HT1080 (cell line): ENCODE measurements at places on chromosomes 2 and 18.

- DNase-seq, result no peak
These were observed 19.9 kb downstream of the TRAPPC12 start for GRCh38 chr2:3399381-3399780.

- DNase-seq, result no peak
These were observed 17.9 kb upstream of the SDC1 start for GRCh38 chr2:20242727-20243377.

- no peak for DNase-seq
These were observed 48.4 kb upstream of the STAM2 start for GRCh38 chr2:152223977-152224376.

GRCh38 chr2:159933727-159934049, 128.7 kb downstream of the PLA2R1 start:
- no peak for DNase-seq

DNA sequence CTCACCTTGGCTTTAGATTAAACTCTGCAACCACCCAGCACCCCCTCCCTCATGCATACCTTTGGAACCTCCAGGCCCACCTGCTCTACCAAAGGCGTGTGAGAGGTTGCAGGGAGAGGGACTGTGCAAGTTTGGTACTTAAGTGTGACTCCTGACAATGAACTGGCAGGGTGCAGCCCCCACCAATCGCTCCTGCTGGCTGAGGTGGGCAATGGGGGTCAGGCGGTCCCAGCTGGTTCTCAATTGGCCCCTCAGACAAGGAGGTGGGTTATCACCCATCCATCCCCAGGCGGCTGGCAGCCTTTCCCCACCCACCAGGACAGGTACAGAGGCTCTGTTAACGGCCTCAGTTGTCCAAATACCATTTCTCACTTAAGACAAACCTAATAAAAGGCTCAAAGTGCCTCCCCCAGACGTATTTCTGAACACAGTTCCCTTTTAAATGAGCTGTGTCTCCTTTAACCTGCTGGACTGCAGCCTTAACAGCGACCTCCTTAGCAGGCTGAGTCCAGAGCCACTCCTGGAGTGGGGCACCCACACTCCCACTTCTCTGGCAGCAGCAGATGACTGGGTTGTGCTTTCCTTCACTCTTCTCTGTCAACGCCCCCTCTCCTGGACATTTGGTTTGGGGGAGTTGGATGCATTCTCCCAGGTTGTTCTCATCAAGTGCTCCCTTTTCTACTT, 169.2 kb upstream of the SMAD2 start:
- DNase-seq, result no peak

DNA sequence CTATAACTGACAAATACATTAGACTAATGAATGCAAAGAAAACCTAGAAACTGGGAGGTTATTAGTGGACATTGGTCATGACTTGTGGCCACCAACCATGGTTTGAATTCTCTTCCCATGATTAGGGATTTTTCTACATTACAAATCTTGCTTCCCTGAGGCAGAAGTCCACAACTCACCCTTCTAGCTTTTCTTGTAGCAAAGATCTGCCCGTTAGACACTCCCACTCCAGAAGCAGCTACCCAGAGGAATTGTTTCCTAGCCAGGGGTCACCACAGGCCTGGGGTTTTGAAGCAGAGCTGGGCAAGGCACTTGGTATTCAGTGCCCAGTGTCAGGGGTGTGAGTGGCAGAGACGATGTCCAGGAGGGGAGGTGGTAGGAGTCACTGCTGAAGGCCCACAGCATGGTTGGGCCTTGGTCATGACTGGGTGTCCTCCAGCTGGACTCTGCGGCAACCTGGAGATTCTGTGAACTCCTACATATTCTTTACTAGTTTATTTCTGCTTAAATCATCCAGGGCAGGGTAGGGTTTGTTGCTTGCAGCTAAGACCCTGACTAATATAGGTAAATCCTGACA, 54.9 kb downstream of the ACTR2 start:
- DNase-seq, result no peak

- no peak for DNase-seq
These were observed 167.7 kb upstream of the SLC14A2 start for GRCh38 chr18:45447355-45448265.

DNA sequence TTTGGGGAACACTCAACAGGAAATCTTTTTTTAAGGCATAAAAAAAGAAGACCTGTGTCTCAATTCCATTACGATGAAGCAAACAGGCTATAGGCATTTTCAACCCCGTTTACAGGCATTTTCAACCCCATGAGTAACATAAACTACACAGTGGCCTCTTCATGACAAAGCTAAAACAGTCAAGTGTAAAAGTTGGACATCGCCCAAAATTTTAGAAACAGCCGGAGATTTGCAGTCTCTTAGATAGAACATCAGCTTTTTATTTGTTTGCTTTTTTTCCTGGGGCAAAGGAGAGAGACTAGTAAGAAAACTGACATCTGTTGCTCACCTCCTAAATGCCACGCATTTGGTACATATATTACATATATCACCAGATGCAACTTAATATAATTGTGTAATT, 173.7 kb downstream of the CMPK2 start:
- no peak for DNase-seq

GRCh38 chr2:226351711-226352110, 447.9 kb downstream of the IRS1 start:
- no peak for DNase-seq

DNA sequence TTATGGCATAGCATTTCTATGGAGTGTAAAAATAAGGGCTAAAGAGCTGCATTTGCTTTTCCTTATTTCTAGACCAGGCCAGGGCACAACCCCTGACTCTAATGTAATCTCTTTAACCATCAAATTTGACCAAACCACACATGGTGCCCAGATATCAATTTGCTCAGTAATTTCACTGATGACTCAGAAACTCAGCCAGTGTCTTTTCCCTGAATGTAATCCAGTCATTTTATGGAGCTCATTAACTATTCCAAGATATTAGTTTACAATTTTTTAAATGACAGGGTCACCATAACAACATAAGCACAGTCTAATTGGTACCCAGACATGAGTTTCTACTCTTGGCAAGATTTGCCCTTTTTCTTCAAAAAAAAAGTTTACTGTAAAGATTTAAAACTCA, 270.8 kb upstream of the AGAP1 start:
- DNase-seq, result no peak

DNA sequence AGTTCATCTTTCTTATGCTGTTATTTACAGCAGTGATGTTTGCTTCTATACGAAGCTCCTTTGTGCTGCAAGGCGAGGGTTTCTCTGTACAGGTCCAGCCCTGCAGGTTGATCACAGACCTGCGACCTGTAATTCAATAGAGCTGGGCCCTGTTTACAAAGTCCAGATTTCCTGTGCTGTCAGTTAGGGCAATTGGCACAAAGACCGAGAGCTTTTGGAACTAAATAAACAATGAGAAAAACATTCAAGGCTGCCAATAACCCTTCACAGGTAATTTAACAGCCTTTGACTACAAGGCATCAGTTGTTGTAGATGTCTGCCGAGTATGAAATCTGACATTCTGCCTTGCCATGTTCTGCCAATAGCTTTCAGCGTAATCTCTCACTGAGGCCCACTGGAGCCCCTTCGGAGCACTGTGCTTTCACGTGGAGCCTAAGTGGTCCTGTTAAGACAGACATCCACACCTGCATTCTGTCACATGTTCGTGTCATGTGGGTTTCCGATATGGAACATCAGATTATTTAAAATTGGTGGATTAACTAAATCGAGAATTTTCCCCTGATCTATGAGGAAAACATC, 232.5 kb downstream of the PTGR3 start:
- no peak for DNase-seq

GRCh38 chr2:30847329-30847728, 40.1 kb upstream of the CAPN13 start:
- DNase-seq, result no peak

GRCh38 chr2:44143701-44144100, 25.0 kb upstream of the PPM1B start:
- DNase-seq, result no peak

- peak; percentile 42 for DNase-seq
These were observed at the start of gene CCDC102B for GRCh38 chr18:68797871-68798270. CCDC102B (plus strand) TSS chr18:68798080; CDS start chr18:68836764, 38,684 bp downstream.

DNA sequence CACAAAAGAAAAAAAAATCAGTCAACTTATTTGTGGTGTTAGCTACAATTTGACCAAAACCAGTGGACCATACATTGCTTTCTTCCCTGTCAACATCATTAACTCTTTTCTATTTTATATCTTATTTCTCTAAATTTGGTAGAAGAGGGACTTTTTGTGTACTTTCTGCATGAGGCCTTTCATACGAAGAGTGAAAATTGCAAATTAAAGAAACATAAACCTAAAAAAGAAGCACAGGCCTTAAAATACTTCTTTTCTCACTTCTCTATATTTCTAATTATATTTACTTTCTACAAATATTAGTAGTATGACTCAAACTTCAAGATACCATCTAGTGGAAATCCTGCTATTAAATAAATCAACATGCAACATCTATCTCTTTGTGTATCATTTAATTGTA, 1073.4 kb upstream of the ZEB2 start:
- no peak for DNase-seq

GRCh38 chr2:175853616-175853890, 148.5 kb downstream of the LNPK start:
- no peak for DNase-seq
